Kasumi-1 (cell line): ENCODE measurements at places on chromosomes 5 and 9.

DNA sequence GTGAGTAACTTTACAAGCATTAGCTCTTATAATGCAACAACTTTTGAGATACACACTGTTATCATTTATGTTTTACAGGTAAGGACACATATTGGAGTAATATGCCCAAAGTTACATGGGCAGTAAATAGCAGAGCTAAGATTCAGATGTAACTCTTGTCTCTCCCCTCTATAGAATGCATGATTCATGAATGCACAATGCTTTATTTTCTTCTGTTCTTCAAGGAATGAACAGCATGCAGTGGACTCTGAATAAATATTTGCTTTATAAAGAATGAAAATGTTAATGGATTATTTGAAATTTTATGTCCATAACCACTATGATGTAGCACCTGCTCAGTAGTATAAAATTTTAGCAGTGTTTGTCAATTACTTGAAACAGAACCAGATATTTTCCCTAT, 629.5 kb downstream of the KCTD16 start:
- no peak for DNase-seq

DNA sequence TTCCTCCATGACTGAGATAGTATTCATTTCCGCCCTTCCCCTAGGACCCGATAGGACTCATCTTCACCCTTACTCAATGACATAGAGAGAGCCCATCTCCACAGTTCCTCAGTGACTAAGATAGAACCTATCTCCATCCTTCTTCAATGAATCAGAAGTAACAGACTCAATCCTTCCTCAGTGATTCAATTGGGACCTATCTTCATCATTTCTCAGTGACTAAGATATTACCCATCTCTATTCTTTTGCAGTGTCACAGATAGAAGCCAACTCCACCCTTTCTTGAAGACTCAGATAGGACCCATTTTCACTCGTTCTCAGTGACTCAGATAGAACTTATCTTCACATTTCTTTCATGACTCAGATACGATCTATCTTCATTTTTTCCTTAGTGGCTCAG, 164.6 kb downstream of the FBXO4 start:
- no peak for DNase-seq

- DNase-seq, result no peak
Observed at GRCh38 chr9:37693260-37693659, 42.5 kb downstream of the FRMPD1 start.

DNA sequence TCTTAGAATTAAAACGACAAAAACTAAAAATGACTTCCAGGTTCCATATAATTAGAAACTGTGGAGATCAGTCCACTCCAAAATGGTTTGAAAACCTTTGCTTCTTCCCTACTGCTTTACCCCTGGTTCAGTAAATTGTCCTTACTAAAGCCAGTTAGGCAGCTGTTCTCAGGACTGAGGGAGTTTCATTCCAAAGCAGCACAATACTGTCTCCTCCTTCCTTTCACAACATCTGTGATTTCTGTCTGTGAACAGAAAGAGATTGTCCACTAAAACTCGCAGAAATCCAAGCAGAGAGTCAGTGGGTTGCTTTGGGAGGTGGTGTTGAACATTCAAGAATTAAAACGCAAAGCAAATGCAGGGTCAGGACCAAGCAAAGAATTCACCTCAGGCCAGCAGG, 740.8 kb upstream of the ZNF608 start:
- DNase-seq, result no peak

- no peak for DNase-seq
Observed at GRCh38 chr9:17907779-17908508, 329.1 kb downstream of the SH3GL2 start.

GRCh38 chr5:93793159-93793781, 51.9 kb upstream of the POU5F2 start:
- DNase-seq, result no peak

DNA sequence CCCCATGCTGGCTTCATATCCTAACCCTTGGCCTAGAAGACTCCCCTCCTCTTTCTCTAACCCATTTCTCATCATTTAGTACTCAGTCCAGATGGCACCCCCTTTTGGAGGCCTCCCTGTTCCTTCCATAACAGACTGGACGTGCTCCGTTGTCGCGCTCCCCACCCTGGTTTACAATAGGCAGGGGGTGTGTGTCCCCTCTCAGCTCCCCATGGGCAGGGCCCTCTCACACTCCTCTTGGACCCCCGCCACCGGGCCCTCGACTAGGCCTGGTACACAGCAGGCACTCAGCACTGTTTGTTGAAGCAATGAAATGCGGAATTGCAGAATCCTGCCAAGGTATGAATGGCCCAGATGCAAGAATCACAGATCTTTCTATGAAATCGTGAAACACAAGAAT, 227.4 kb downstream of the FSTL4 start:
- DNase-seq, result no peak

DNA sequence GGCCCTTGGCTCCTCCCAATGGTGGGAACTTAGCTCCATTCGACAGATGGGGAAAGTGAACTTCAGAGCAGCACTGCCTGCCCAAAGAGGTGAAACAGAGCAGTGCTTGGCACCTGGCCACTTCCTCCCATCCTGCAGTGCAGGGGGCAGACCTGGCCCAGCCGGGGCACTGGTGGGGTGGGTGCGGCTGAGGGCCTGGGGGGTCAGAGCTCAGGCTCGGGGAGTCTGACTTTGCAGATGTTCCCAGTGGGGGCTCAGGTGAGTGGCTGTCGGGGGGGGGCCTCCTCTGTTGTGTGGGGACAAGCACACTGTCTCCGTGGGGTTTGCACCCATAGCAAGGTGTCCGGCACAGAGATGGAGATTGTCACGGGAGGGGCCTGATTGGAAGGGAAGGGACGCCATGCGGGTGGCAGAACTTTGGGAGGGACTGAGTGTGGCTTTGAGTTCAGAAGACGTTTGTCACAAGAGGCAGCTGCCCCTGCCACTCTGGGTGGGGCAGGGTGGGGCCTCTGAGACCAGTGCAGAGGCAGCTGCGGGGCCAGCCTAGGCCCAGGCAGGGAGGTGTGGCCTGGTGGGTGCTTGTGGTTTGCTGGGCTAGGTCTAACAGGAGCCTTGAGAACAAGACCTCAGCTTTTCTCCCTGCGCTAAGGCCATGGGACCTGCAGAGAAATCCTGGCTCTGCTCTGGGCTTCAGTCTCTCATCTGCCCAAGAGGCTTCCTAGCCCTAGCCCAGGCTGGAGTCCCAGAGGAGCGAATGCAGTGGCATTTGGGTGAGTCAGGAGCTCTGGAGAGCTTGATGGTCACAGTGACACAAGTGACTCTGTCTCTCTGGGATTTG, 2.5 kb downstream of the MYMK start:
- no peak for DNase-seq

DNA sequence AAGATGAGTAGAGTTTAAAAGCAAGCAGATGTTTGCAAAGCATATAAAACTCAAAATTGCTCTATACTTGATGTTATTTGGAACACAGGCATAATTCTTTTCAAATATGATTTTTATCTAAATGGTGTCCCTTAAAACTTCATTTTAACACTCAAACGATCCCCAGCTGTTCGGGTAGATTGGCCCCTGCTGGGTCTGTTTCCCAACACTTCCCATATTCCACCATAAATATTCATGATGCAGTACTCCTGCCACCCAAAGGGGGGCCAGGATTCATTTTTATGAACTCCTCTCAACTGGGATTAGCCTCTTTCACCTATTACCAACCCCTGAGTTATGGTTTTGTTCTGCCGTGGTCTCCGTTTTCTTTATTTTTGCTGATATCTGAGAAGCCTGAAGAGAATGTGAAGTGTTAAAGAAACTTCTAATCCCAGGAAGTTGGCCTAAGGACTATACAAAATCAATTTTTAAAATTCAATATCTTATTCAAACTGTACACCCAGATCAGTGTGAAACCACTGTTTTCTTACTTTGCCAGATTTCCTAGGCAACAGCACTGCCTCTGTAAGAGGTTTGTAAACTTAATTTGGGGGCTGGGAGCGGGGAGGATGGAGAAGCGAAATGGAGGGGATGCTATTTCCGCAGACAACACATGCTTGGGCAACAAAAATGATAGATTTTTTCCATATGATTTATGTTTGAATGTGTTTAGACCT, 384.1 kb downstream of the DMRT2 start:
- no peak for DNase-seq
